ENCODE measurements at places on chromosomes 3 and 15.

DNA sequence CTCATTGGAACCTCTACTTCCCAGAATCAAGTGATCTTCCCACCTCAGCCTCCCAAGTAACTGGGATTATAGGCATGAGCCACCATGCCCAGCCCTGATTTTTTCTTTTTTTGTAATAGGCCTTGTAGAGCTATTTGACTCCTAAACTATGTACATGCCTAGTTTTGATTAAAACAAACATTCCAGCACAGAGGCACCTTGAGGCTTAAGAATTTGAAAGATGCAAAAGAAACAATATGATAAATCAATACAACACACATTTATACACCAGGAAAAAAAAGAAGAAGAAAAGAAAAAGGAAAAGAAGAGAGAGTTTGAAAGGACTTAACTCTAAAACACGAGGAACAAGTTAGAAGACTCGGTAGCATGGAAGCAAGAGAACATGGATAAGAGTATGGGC is 13.9 kb upstream of the FRMD5 start:
- DNase-seq, result no peak

GRCh38 chr3:156987946-156988345 is 161.8 kb downstream of the LEKR1 start:
- no peak for DNase-seq

DNA sequence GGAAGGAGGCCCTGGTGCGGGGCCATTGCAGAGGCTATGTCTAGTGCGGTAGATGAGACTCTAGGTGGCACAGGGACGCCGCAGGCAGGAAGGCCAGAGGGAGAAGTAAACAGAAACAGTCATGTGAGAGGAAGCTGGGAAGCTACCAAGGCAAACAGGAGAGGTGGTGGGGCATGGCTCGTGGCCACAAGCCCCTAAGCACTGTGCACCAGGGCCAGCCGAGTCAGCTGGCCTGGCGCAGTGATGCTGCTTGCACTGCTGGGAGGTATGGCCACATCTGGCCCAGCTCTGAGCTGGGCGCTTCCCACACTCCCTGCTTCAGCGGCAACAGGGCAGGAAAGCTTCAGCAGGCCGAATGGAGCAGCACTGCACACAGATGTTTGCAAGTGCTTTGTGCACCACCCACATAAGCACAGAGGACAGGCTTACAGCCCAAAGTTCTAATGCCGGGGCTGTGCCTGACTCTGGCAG is 76.6 kb downstream of the SRGAP3 start:
- no peak for DNase-seq

- no peak for DNase-seq
Measured at GRCh38 chr3:30607032-30607833, 832 bp downstream of the TGFBR2 start.

DNA sequence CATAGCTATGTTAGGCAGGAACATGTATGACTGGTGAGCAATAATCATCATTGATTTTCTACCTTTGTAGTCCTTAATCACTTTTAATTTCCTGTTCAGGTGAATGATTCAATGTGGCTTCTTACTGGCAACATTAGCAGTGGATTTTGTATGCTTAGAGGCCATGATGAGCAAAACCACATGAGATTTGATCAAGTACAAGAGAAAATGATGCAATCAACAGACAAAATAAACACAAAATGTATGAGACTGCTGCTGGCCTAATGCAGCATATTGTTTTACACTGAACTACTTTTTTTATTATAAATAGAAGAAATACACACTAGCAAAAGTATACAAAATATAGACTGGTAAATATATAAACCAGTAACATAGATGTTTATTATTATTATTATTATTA is 47.5 kb upstream of the SI start:
- no peak for DNase-seq

- no peak for DNase-seq
Measured at GRCh38 chr15:52749258-52749657, 40.9 kb downstream of the ONECUT1 start.

- peak; percentile 55 for DNase-seq
Measured at GRCh38 chr3:184229394-184230080, at the start of gene VWA5B2. Gene VWA5B2 (plus strand): TSS chr3:184229585. CDS start chr3:184230529, 944 bp downstream.

GRCh38 chr3:120555657-120556509 is 40.3 kb upstream of the NDUFB4 start:
- no peak for DNase-seq

DNA sequence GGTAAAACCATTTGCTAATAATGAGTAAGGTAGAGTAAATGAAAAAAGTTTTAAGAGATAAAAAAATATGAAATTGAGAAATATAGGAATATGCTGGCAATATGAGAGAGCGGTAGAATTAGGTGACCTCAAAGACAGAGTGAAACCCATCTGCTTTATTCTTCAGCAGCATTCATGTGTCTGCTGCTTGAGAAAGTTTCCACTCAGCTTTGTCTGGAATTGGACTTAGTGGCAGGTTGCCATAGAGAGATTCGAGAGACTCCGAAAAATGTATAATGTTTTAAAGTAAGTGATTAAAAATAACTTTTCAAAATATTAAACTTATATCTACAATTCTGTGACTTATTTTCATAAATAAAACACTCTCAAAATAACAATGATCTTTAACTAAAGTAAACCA is 5.0 kb downstream of the SUCNR1 start:
- DNase-seq, result no peak

DNA sequence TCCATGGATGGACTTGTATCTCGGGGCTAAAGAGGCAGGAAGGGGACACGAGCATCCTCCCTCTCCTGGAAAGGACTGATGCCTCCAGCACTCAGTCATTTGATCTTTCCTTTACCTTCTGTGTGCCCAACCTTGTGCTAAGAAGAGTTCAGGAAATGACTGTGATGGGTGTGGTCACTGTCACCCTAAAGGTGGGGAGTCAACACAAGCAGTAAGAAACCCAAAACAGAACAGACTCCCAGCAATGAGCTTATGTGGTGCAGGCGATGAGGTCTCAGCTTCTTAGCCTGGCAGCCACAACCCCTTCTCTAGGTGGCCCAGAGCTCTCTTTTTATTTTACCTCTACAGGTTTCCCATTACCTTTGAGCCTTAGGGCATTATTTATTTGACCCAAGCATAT is 3.8 kb downstream of the MPI start:
- DNase-seq, result no peak

- DNase-seq, result no peak
Measured at GRCh38 chr3:16834214-16834613, 50.5 kb upstream of the PLCL2 start.

GRCh38 chr3:14988988-14989394 is 41.6 kb downstream of the NR2C2 start:
- DNase-seq, result no peak

GRCh38 chr3:113057117-113057516 is 66.3 kb downstream of the GTPBP8 start:
- DNase-seq, result no peak
